SJSA1 (cell line): ENCODE measurements at places on chromosomes 2 and 18. TPM values are rescaled to one million over a fixed set of nuclear protein-coding genes. Genes with fewer than 3 reads are reported as not detected.

The CDH20 gene
- total RNA-seq = not detected in 2 replicates

The SCYGR4 gene
- total RNA-seq = not detected in 2 replicates

The PLEK gene
- not detected in 2 replicates for total RNA-seq

The PMS1 gene
- total RNA-seq = 23.4 and 27.9 TPM in 2 replicates

The TUBA3E gene
- total RNA-seq = not detected in 2 replicates

- peak overlapping the region; percentile 93 for H3K27ac ChIP-seq
- no peaks in the 10 kb centered on the region for H3K36me3 ChIP-seq
- H3K4me1 ChIP-seq = peaks cover 43% of the 10 kb centered on the region
- no peaks in the 10 kb centered on the region for H3K27me3 ChIP-seq
- DNase-seq = peak; percentile 81
Observed at GRCh38 chr2:30666266-30666874, 140.9 kb downstream of the CAPN13 start.

GRCh38 chr18:25284861-25285550 lies 67.0 kb downstream of the ZNF521 start:
- H3K4me1 ChIP-seq = no peaks in the 10 kb centered on the region; the same call in 1 of the 2 replicates
- no peaks in the 10 kb centered on the region for H3K27me3 ChIP-seq
- H3K27ac ChIP-seq = no peak overlapping the region
- H3K36me3 ChIP-seq = no peaks in the 10 kb centered on the region
- no peak for DNase-seq

GRCh38 chr2:239905884-239906654 lies 119.1 kb downstream of the NDUFA10 start:
- no peak for DNase-seq
- no peak overlapping the region for H3K4me3 ChIP-seq
- H3K27me3 ChIP-seq = no peaks in the 10 kb centered on the region
- no peaks in the 10 kb centered on the region for H3K36me3 ChIP-seq
- H3K4me1 ChIP-seq = no peaks in the 10 kb centered on the region

GRCh38 chr2:206765242-206766056 lies at the start of the genes FASTKD2 and MDH1B:
Gene FASTKD2 (plus strand): TSS chr2:206765606. CDS start chr2:206766694, 1,088 bp downstream.
Gene MDH1B (minus strand): TSS chr2:206765328. CDS start chr2:206765271, 57 bp downstream.
- no peaks in the 10 kb centered on the region for H3K27me3 ChIP-seq
- DNase-seq = peak; percentile 96
- H3K4me1 ChIP-seq = peaks cover 8% of the 10 kb centered on the region; the same call in 1 of the 2 replicates
- peaks cover 29% of the 10 kb centered on the region for H3K36me3 ChIP-seq

GRCh38 chr18:77061946-77062517 lies 70.6 kb downstream of the MBP start:
- no peak for DNase-seq
- peak overlapping the region; percentile 70 for H3K27ac ChIP-seq
- no peaks in the 10 kb centered on the region for H3K36me3 ChIP-seq
- peaks cover 64% of the 10 kb centered on the region for H3K4me1 ChIP-seq
- H3K27me3 ChIP-seq = no peaks in the 10 kb centered on the region

DNA sequence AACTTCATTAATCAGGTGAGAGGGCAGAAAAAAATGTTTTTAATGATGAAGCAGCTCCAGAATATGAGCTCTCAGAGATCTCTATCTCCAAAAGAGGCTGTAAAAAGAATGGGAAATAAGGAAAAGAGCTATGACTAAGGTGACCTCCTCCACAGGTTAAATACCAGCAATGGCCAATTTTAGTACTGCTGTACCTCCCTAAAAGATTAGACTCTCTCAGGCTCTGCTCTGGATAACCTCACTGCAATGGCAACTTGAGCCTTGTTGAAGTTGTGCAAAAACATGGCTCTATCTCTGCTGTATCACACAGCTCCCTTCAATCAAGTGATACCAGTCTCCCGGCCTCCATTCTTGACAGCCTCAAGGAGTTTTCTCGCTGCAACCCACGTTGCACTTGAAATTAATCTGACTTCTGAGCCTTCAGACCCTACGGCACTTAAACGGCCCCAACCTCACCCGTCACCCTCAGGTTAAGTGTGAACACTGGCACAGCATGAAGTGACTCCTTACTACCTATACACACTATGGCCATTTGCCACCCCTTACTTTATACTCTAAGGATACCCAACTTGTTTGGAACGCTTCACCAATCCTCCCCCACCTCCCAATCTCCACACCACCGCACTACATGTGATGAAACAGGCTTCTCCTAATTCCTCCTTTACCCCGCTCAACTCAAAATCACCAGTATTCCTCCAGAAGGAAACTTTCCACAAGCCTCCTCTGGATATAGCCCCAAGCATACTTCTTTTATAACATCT lies 36.3 kb downstream of the SMAD2 start:
- no peak overlapping the region for H3K27ac ChIP-seq
- H3K4me3 ChIP-seq = no peak overlapping the region
- peaks cover 21% of the 10 kb centered on the region for H3K36me3 ChIP-seq
- no peak for DNase-seq
- H3K4me1 ChIP-seq = no peaks in the 10 kb centered on the region
- no peaks in the 10 kb centered on the region for H3K27me3 ChIP-seq

DNA sequence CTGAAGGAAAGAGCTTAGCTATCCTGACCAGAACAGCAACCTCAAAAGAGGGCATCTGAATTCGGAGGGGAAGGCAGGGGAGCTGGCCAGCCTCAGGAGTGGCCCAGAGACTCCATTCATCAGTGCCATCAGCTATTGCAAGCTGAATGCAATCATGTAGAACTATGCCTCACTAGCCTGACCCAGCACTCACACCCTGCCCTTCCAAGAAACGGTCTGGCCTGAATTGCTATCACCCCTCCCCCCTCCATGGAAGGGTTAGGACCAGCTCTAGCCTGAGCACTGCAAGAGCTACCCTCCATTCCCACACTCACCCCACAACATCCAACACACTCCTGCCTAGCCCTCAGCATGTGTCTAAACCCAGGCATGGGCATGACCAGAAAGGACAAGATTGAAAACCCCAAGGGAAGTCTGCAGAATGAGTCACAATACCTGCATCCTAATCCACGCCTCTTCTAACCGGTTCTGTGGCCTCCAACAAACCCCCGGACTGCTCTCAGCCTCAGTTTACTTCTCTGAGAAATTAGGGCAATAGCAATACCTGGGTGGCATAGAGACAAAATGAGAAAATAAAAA lies 120.3 kb downstream of the BCL11A start:
- no peak overlapping the region for H3K4me3 ChIP-seq
- no peak for DNase-seq
- H3K27me3 ChIP-seq = no peaks in the 10 kb centered on the region
- no peaks in the 10 kb centered on the region for H3K36me3 ChIP-seq
- H3K4me1 ChIP-seq = no peaks in the 10 kb centered on the region

GRCh38 chr18:3998698-3999333 lies 456.3 kb downstream of the DLGAP1 start:
- peak; percentile 6 for DNase-seq
- no peak overlapping the region for H3K4me3 ChIP-seq
- no peaks in the 10 kb centered on the region for H3K4me1 ChIP-seq
- peaks cover 6% of the 10 kb centered on the region; the same call in 1 of the 2 replicates for H3K27me3 ChIP-seq

- no peak overlapping the region for H3K4me3 ChIP-seq
- H3K27me3 ChIP-seq = no peaks in the 10 kb centered on the region
- H3K4me1 ChIP-seq = no peaks in the 10 kb centered on the region
- no peaks in the 10 kb centered on the region for H3K36me3 ChIP-seq
- no peak overlapping the region for H3K27ac ChIP-seq
Observed at GRCh38 chr2:145302451-145302850, 782.5 kb upstream of the ZEB2 start.
